ENCODE measurements at places on chromosomes 6 and 20.

DNA sequence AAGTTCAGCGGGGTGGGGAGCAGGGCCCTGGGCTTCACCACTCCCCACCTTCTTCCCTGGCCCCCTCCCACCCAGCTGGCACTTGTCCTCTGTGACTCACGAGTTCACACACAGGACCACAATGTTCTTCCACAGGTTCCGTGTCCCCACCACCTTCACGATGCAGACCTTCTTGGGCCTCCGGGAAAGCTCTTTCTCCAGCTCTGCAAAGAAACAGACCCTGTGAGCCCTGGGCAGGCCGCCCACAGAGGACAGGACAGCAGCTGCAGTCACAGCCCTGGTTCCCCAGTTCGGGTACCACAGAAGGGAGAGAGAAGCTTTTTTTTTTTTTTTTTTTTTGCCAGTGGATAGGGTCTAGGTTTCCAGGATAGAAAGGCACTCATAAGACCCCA is 30.9 kb downstream of the PSMG4 start:
- no peak for DNase-seq

- no peak for DNase-seq
Observed at GRCh38 chr6:152583888-152584287, 53.3 kb downstream of the SYNE1 start.

DNA sequence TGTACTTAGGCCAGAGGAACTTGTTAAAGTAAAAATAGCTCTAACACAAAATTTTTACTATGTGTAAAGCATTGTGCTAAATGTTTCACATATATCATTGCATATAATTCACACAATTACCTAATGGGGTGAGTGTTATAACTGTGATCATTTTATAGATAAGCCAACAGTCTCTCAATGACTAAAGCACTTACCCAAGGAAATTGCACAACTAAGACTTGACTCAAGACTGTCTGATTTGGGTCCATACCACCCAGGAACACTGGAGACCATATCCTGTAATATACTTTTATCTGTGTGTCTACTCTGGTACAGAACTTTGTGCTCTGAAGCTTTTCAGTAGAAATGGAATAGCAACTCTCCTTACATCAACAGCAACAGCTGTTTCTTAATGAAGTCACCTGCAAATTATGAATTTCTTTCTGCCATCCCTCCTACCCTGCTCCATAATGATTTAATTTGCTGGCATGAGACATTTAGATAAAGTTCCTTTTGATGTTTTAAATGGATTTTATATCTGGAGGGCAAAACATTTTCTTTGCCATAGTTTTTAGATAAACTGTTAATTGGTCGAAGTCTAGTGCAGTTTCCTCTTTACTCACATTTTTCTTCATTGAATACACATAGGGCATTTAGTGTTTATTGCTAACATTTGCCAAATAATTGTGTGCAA is 47.5 kb downstream of the TSPYL4 start:
- no peak for DNase-seq

GRCh38 chr6:32244270-32244669 is 20.4 kb upstream of the NOTCH4 start:
- DNase-seq, result no peak

DNA sequence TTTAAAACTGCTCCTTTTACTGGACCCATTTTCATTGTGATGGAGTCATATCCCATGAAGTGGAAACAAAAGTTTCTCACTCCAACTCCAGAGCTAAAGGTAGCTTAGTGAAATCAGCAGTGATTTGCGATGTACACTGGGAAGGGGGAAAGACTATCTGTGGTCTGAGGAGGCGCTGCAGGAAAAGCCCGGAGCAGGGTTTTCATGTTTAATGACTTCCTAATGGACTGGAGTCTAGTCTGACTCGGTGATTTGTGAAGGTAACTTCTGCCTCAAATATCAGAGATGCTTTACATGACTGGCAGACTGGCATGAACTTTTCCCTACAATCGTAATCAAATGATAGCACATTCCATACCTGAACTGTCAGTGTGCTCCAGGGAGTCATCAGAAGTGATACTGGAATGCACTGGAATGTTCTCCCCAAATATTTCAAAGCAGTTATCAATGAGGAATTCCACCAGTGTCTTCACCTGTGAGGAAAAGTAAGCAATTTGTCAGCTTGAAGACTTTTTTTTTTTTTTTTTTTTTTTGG is 7.0 kb downstream of the TAGAP start:
- DNase-seq, result no peak

DNA sequence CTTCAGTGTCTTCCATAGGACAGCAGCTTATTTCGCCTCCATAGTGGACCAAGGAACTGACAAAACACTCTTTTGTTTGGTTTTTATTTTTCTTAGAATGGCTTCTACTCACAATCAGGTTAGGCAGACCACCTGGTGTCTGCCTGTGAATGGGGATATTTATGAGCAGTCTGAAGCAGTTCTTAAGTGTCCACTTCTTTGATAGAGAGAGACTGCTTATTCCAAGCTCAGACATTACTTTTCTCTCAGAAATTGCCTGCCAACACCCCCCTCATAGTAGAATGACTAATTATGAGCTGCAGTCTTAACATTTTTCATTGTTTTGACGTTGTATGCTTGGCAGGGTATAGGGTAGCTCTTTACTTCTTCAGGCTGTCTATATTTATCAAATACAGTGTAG is 174.7 kb downstream of the ZFAND3 start:
- no peak for DNase-seq

DNA sequence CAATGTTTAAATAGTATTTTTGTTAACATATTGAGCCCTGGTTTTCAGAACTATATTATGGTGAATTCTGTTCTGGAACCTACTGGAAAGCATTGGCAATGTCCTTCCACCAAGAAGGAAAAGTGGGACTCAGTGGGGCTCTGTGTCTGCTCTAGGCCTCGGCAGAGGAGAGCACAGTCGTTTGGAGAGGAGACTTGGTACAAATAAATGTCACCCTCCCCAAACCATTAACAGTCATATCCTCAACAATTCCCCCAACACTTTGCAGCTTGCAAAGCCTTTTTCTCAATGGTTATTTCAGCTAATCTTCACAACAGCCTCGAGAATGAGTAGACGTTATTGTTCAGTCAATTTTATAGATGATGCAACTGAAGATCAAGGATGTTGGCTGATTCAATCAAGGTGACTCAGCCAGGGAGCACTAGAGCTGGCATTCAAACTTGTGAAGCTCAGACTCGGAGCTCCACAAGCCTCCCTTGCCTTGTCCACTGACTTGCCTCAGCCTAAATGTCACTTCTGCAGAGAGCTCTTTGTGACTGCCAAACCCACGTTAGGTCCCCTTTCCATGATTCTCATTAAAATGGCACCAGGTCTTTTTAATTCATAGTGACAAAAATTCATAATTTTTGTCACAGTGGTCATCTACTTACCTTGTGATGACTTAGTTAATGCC is 60.6 kb downstream of the TOX2 start:
- DNase-seq, result no peak

DNA sequence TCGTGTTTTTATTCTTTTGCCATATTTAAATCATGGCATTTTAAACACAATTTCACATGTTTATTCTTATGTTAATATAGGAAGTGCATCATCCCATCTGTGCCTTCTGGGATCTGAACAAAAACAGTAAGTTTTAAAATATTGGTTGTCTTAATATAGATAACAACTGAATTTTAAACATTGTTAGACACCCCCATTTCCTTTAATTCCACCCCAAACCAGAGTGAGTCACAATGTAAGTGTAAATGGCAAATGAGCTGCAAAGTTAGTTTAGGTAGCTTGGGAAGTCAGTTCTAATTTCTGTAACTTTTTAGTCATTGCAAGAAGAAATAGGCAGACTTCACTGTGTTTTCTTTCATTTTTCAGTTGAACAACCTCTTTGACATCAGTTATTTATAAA is 108.0 kb downstream of the ADGRG6 start:
- no peak for DNase-seq

DNA sequence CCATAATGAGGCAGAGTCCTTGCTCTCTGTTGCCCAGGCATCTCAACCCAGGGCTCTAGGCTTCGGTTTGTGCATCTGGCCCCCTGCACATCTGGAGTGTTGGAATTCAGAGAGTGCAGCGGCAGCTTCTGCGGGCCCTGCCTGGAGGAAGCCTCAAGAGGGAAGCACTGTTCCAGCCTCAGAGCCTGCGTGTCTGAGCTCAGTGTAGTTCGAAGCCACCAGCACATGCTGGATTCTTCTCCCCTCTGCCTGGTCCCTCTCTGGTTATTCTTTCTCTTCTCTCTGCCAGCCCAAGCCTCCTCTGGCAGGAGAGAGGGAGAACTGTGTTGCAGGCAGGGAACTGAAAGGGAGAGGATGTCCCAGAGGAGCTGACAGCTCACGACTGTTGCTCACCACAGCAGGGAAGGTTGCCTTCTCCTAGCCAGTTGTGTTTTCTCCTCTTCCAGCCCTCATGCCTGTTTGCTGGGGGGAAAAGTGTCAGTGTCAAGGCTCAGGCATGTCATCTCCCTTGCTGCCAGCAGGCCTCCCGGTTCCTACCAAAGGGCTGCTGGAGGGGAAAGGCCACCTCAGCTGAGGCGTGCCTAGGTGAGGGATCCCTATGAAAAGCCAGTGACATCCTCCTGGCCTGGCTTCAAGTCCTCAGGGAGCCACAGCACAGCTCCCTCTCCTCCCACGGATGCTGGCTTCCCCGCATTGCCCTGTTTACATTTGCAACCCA is 126.0 kb upstream of the LRFN2 start:
- no peak for DNase-seq

DNA sequence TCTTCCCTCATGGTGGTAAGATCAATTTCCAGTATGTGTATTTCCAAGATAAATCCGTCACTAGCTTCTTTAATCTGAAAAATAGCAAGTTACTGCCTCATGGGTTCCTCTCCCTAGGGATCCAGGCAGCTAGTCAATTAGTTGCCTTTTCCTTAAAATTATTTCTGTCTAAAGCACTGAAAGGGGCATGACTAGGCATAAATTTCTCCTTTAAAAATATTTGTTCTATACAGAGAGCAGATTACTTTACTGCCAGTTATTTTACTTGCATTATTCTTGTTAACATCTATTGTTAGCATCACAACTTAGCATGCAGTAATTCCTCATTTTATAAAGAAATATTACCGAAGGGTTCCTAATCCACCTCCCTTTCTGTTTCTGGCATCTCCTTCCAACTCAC is 1.4 kb downstream of the MTCL3 start:
- no peak for DNase-seq

DNA sequence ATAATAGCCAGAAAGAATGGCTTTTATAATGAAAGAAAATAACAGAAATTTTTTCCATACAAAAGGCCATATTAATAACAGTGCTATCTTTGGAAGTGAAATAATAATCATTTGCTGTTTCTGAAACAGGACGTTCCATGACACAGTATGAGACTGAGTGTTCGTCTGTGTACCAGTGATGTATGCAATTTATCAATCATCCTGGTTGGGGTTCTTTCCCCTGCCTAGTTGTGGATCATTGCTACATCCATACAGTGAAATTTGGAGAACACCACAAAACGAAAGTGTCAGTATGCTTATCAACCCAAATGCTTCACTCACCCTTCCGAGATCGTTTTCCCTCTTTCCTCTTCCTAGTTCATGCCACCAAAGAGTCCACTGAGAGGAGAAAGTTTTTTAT is 151.4 kb upstream of the PRDM1 start:
- no peak for DNase-seq

DNA sequence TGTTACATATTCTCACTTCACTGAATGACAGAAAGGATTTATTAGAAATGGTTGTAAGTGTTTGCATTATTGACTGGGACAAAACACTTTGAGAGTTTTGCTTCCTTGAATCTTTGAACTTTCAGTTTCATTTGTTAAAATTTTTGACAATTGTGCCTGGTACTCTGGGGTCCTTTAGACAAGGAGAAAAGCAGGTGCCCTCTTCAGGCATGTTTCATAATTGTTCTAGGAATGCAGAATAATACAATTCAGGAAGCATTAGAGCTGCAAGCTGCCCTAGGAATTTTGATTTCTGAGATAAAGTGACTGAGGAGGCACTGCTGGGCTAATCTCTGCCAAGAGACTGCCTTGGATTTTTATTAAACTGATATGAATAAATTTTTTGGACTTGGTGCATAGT is 49.7 kb downstream of the TOP1 start:
- DNase-seq, result no peak

DNA sequence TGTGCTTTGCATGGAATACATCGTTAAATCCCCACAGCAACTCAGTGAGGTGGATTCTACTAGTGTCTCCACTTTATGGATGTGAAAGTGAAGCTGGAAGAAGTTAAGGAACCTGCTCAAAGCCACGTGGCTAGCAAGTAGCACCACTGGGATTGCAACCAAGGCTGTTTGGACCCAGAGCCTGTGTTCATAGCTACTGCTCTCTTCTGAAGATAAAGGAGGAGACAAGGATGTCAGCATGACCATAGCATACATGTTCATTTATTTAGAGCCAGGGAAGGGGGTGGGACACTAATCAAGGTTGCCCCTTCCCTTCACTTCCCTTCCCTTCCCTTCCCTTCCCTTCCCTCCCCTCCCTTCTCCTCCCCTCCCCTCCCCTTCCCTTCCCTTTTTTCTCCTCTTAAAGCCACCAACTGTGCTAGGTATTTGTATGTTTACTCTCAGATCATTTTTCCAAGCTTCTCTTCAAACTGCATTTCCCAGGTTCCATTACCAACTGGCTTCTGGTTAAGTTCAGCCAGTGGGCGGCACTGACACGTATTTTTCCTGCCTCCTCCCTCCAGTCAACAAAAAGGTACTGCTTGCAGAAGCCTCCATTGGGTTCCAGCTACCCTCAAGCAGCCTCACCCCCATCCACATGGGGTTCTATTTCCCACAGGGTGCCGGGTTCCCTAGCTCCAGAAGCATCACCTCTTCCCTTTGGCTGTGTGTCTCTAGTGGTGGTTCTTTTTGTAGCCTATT is 134.9 kb downstream of the BCAS1 start:
- DNase-seq, result no peak

GRCh38 chr6:105985816-105986632 is 100.1 kb upstream of the PRDM1 start:
- no peak for DNase-seq

DNA sequence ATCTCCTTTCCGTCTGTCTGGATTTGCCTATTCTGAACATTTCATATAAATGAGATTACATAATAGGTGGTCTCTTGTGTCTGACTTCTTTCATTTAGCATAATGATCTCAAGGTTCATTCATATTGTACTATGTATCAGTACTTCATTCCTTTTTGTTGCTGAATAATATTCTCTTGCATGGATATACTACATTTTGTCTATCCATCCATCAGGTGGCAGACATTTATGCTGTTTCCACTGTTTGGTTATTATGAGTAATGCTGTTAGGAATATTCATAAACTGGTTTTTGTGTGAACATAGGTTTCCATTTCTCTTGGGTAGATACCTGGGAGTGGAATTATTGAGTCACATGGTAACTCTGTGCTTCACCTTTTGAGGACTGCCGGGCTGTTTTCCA is 148.2 kb upstream of the PMEPA1 start:
- DNase-seq, result no peak

DNA sequence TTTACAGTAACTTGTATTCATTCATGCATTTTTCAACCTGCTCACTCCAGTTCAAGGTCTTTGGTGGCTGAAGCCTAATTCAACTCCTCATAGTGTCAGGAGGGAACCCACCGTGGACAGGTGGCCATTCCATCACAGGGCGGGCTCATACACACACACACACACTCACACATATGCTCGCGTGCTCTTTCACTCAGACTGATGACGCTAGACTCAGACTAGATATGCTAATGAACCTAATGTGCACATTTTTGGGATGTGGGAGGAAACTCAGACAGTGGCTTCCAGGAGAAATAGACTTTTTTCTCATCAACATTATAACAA is 56.7 kb downstream of the TRIM27 start:
- DNase-seq, result no peak

All from NCI-H774 (cell line).